ENCODE measurements at places on chromosomes 4 and X. TPM values are rescaled to one million over a fixed set of nuclear protein-coding genes. Genes with fewer than 3 reads are reported as not detected.

DNA sequence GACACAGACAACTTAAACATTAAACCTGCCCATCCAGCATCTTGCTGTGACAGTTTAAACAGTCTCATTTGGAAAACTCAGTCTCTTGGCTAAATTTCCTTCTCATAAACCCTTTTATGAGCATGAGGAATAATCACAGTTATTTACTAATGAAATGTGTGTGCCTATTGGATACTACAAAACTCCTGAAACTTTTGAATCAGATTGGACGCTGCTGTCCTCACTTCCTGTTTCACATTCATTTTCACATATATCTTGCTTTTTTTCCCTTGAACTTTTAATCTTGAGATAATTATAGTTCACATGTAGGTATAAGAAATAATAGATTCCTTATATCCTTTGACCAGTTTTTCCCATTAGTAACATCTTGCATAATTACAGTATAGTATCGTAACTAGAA lies 111.7 kb downstream of the CDKL5 start:
- DNase-seq, result no peak

DNA sequence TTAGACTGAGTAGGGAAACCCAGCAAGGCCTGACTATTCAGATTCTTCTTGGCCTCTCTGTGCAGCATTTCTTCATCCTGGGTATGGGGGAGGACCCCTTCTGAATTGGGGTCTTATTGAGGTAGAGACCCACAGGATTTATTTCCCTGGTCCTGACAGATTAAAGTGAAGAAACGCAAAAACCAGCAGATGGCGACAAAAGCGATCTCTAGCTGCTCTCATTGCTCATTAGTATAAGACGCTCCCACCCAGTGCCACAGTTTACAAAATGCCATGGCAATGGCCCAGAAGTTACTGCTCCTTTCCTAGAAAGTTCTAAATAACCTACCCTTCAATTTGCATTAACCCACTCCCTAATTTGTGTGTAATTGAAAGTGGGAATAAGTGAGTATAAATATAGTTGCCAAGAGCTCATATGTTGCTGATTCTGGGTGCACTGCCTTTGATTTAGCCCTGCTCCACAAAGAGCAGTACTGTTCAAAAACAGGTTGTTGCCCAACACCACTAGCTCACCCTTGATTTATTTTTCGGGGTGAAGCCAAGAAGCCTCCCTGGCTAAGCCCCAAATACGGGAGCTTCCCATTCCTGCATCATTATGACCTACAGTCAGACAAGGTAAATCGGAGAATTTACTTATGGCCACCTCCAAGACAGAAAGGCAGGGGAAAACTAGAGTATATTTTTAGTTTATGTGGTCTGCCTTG lies 3.7 kb upstream of the BEX4 start:
- DNase-seq, result peak; percentile 29

GRCh38 chr4:1043651-1044468 lies 32.4 kb downstream of the FGFRL1 start:
- peak; percentile 99 for DNase-seq

GRCh38 chr4:2587213-2587823 lies 50.9 kb downstream of the FAM193A start:
- peak; percentile 20 for DNase-seq

- DNase-seq, result no peak
Measured at GRCh38 chrX:63561425-63561824, 210.3 kb upstream of the SPIN4 start.

DNA sequence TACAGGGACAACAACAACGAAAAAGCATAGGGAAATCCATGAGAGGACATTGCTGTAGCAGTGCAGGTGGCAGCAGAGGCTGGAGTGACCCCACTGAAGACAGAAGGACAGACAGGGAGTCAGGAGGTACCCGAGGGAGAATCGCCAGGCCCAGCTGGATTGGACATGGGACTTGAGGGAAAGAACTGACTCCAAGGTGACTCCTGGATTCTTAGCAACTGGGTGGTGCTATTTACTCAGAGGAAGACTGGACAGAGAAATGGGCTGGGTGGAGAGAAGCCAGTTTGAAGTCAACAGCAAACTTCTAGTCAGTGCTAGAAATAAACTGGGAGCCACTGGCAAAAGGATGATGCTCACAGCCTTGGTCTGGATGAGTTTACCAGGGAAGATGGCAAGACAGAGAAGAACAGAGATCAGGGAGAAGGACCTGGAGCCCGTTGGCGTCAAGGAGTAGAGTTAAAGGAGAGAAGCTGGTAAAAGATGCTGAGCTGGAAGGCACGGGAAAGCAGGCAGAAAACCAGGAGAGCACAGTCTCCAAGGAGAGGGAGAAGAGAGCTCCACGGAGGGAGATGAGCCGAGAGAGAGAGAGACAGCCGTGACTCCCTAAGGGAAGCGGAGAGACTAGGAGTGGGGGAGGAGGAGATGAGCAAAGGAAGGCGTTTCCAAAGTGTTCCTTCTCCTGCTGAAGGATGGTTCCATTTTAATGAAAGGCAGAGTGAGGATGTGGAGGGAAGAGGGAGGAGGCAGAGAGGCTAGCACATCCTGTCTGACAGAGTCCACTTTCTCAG lies 119.4 kb downstream of the AFAP1 start:
- DNase-seq, result no peak

DNA sequence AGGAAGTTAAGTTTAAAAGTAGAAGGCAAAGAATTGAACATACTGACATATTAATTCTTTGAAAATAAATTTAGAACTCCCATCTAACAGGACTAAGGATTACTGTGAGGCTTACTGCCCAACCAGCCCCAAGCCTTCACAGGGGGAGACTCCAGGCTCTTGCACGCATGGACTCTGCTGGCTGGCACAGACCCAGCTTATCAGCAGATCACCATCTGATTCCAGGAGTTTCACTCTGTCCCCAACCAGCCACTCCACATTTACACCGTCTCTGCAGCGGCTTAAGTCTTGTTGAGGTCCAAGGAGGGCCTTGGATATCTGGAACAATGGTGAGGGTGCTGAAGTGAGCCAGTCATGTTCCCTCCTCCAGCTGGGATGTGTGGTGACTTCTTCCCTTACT lies 16.4 kb upstream of the OTUD4 start:
- DNase-seq, result no peak

GRCh38 chrX:9788911-9789310 lies 2.7 kb downstream of the SHROOM2 start:
- DNase-seq, result no peak

DNA sequence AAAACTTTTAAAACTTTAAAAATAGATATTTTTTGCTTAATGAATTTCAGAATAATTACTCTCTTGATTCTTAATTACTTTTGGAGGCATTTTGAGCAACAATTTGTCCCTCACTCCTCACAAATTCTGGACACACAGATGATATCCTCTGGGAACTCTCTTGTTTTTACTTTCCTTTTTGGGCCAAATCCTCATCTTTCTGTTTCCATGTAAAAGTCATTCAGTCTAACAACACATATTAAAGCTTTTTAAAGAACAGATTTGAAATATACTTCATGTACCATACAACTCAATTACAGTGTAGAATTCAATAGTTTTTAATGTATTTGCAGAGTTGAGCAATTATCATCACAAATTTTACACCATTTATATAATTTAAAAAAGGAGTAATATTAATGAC lies 983.1 kb downstream of the STIM2 start:
- DNase-seq, result no peak

Gene PASD1
- total RNA-seq, result not detected

Gene DCLK2
- total RNA-seq, result 2.9 TPM

GRCh38 chrX:66633541-66633940 lies 5.3 kb downstream of the EDA2R start:
- DNase-seq, result peak; percentile 73

DNA sequence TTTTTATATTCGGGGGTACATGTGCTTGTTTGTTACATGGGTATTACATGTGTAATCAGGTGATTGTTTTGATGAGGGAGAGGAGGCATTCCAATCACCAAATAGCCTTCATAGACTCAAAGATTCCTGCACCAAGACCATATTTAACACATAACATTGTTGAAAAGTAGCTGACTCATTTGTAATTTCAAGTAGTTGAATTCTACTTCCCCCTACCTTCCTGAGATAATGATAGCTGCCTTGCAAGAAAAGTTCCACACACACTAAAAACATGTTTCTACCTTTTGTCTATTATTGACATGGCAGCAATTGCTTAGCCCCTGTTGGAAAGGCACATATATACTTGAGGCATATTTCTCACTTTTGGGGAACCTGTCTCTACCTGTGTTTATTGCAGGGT lies 16.1 kb downstream of the PGAM4 start:
- DNase-seq, result no peak

DNA sequence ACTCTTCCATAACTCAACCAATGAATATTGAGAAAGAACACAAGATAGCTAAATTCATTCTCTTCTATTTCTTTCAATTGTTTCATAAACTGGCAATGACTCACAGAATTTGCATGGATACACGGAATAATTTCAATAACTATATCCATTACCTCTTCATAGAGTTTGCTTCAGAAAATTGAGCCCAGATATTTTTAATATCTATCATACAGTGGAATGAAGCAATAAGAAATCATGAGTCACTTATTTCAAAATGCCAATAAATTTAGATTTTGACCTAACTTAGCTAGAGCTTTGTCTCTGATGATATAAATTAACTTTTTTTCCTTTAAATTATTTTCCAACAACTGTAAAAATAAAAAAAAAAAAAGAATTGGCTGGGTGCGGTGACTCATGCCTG lies 22.2 kb upstream of the MANBA start:
- peak; percentile 26 for DNase-seq

Gene SLC2A9
- total RNA-seq, result 0.77 TPM

Gene CRMP1
- total RNA-seq, result 5.7 TPM

DNA sequence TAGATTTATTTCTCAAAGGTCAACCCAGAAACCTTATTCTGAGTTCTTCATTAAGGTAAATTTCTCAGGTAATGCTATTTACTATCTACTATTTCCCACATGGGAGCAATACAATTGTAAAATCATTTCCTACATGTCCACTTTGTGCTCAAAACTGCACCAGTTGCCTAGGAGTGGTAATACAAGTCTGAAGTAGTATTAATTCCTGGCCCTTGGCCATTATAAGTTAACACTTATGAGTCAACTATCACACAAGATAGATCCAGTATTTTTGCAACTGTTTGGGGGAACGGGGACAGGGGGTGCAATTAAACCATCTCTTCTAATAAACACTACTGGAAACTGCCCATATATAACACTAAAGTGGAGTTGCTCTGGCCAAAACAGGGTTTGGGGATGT lies 48.9 kb downstream of the ACSL4 start:
- peak; percentile 54 for DNase-seq

Gene MAGEA11
- total RNA-seq, result not detected

DNA sequence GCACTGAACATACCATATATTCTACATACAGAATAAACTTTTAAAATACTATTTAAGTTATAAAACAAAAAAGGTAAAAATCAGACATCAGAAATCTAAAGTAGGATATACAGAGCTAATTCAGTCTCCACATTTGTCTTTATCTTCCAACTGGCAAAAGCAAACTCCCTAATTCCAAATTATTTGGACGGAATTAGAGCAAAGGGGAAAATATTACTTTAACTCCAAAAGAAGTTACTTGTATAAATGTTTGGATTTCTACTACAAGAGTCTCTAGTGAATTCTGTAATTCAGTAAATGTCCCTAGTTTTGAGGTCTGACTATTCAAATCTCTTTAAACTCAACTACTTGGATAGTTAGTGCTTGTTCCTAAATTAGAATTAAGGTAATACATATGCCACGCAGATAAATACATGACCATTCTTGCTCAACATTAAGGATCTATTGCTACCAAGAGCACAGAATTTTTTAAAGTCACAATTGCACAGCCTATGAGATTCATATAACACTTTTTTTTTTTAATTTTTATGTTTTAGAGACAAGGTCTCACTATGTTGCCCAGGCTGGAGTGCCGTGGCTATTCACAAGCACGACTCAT lies 7.3 kb downstream of the ZNF280C start:
- DNase-seq, result no peak

Gene VCX3B
- not detected for total RNA-seq

GRCh38 chrX:46620505-46620904 lies 46.9 kb downstream of the CHST7 start:
- DNase-seq, result peak; percentile 27

Gene SMIM31
- not detected for total RNA-seq

Gene PAK3
- not detected for total RNA-seq

DNA sequence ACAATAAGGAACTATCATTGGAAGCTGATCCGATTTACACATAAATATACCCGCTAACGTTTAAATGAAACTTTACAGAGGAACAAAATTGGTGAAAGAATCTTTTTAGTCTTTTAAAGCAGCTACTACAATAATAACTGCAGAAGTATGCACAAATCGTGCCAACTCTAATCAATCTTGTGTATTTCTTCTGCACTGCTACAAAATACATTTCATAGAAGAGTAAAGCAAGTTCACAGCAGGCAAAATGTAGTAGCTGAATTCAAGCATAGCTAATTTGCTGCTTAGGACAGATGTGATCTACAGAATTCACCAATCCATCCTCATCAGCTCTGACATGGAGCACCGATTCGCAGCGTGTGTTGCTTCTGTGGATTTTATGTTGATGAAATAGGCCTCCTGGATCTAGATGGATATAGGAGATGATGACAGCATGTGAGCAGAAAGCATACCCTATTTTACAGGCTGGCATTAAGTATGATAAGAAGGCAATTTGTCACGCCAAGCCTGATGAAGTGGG lies 367.3 kb upstream of the FGF13 start:
- no peak for DNase-seq

Gene AMTN
- not detected for total RNA-seq

DNA sequence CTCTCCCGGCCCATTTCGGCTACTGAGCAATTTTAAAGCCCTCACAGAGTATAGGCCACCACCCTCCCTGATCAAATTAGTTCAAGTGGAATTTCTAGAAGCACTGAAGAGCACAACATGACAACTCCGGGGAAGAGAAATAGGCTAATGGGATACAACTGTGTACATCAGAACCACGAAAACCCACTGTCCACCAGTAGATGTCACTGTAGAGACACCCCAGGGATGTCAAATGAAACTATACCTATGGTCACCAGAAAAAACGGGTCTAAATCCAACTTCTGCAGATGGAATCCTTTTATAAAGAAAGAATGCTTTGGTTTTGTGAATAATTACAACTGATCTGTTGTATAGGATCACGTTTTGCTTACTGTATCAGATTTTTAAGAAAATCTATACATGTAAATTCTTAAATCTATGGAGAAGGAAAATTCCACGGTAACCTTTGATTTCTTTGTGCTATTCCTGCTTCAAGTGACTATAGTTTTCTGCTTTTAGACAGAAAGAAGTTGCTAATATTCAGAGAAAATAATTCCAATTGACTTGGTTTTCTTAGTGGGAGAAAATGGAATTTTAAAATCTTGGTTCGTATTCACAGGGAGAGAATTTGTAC lies 29.5 kb upstream of the MAP3K15 start:
- DNase-seq, result peak; percentile 48

GRCh38 chr4:17128268-17128667 lies 229.8 kb upstream of the LDB2 start:
- no peak for DNase-seq

DNA sequence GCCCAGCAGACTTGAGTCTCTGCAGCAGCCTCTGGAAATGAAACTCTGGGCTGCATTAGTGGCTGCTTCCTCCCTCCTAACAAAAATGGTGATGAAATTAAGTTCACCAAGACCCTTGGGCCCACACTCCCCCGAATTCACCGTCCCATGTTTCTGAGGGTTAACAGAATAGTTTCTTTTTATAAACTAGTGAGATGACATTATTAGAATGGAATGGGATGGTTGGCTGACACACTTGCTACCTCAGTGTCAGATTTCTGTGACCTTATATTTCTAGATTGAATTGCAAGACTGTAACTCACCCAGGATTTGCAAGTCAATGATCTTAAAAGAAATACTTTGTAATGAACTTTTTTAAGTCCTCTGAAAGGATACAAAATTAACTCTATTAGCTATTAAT lies 127.1 kb downstream of the SHROOM3 start:
- DNase-seq, result peak; percentile 68

Gene IL2
- not detected for total RNA-seq

- no peak for DNase-seq
Measured at GRCh38 chr4:87260477-87260876, 40.1 kb upstream of the KLHL8 start.

Data from LHCN-M2 (cell line).